ENCODE measurements at places on chromosomes 16 and 17. TPM values are rescaled to one million over a fixed set of nuclear protein-coding genes. Genes with fewer than 3 reads are reported as not detected.

Gene CCDC78
- polyA plus RNA-seq: 1.9 TPM

Gene NPIPB9
- 4.4 TPM for polyA plus RNA-seq

Gene CTCF
- polyA plus RNA-seq: 43.6 TPM

Gene AANAT
- 0.13 TPM for polyA plus RNA-seq

GRCh38 chr17:36602924-36603384, 1.6 kb downstream of the MRM1 start:
- DNase-seq: peak; percentile 49

DNA sequence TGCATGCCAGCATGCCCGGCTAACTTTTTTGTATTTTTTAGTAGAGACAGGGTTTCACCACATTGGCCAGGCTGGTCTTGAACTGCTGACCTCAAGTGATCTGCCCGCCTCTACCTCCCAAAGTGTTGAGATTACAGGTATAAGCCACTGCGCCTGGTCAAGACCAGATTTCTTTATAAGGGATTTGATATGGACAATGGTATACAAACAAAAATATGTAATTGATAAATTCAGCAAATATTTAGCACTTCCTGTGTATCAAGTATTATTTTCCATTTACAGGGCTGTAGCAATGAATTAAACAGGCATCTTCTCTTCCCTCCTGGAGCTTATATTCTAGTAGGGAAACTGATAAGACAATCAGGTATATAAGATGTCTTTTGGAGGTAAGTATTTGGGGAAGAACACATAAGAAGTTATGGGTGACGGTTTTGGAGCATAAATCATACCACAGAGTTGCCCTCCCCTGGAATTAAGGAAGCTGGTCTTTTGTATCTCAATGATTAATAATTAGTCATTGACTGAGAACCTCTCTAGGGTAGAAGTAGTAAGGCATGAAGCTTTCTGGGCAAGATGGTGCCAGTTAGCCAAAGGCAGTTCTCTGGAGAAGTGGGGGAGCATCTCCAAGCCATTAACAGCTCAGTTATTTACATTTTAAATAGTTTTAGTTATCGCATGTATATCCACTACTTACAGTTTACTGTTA, 35.8 kb downstream of the TANC2 start:
- DNase-seq: no peak

DNA sequence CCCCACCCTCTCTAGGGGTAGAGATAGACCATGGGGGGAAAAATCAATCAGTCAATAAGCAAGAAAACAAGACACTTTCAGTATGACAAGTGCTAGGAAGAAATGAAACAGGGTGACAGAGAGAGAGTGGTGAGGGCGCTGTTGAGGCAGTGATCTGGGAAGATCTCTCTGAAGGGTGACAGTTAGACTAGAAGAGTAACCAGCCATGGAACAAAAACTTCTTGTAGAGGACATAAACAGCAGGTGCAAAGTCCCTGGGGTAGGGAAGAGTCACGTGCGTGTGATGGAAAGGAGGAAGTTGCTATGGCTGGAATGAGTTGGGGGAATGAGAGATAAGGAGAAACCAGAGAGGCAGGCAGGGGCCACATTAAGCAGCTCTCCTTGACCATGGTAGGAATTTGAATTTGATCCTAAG, 16.8 kb upstream of the EMP2 start:
- DNase-seq: no peak

DNA sequence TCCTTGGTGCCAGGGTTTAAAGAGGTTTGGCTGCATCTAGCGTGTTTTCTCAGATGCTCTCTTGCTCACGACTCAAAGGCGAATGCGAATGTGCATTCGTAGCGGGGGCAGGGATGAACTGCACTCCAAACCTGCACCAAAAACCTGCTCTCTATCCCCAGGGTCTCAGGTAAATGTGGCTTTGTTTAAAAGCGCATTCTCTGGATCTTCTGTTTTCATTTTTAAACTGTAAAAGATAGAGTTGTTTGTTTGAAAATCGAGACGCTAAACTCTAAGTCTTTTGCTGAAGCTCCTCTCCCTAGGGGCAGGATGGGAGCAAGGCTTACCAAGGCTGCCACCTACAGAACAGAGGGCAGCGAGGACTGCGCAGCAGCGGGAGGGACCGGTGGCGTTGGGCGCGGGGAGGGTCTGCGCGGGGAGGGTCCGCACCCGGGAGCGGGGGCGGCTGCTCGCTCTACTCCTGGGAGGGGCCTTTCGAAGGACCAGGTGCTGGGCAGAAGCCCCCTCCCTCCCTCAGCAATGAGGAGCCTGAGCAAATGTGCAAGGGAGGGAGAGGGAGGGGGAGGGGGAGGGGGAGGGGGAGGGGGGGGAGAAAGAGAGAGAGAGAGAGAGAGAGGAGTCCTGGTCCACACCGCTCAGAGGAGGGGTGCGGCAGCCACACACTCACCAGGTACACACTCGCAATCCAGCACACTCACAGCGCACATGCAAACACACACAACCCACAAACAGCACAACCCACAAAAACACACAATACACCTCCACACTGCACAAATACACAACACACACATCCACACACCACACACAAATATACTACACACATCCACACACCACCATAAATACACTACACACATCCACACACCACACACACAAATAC, 142.8 kb downstream of the GRIN2A start:
- no peak for DNase-seq

DNA sequence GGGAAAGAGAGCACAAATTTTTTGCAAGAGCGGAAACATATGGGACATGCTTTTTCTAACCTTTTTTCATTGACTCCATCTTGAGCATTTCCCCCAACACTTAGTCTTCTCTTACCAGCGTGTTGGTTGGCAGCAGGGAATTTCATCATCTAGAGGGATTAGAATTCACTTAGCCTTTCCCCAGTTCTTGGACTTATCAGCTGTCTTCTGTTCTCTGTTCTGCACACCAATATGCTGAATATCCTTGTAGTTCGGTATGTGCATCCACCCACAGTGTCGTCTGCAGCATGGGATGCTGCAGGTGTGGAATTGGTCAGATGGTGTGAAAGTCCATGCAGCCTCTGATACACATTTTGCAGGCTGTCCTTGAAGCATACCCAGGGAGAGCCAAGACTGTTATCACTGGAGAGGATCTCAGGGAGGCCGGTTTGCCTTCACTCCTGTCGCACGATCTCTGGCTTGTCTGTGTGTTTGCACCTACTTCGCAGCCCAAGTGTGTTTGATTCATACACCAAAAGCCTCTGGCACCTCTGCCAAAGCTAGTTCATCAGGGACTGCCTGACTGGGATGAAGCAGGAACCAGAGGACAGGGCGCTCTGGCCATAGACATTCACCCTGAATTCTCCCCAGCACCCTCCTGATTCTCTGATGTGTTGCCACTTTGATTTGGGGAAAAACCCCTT, 93.3 kb downstream of the SOCS1 start:
- no peak for DNase-seq

DNA sequence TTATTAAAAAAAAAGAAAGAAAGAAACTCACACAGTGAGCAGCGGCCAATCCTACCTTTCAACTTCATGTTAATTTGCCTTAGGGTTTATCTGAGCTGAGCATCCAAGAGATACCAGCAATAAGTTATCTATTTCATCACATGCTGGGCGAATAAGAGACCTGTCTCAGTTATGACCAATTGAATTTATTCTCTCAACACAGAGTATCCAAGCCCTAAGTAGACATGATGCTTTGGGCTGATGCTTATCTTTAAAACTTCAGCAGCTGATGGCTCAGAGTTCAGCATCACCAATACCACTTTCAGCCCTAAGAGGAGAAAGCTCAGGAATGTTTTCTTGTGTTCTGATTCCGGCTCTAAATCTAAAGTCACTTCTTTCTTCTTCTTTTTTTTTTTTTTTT, 489.0 kb upstream of the ZFHX3 start:
- no peak for DNase-seq

DNA sequence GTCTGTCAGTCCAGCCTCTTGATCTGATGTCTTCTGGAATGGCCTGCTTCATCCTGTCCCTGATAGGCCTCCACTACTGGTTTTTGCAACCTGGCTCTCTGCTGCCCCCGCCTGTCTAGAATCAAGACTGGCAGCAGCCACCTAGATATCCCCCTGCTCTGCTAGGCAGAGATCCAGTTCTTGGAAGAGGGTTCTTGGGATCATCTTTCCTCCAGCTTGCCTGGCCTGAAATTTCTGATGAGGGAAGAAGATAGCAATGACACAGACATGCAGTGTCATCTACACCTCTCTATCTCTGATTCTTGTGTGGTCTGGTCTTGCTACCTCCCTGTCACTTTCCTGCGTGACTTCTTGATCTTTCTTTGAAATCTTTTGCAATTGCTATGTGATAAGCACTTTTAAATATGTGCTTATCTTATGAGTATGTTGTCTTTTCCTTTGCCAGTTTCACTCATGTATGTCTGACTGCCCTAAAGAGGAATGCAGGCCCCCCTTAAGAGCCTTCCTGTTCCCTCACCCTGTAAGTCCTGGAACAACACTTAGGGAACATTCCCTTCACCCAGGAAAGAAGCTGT, 20.3 kb upstream of the NFATC3 start:
- no peak for DNase-seq

- DNase-seq: peak; percentile 70
Observed at GRCh38 chr17:82876602-82877379, 37.0 kb upstream of the ZNF750 start.

DNA sequence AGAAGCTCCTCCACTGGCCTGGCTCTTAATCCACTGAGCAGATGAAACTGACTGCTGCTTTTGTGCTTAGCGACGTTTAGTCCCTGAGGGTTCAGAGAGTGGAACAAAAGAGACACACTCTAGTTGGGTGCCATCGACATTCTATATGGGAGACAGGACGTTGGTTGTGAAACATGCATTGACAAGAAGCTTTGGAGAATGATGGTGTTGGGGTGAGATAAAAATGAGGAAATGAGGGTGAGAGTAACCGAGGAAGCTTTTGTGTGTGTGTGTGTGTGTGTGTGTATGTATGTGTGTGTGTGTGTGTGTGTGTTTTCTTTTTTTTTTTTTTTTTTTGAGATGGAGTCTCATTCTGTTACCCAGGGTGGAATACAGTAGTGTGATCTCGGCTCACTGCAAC, 89.5 kb downstream of the ABCC1 start:
- no peak for DNase-seq

- no peak for DNase-seq
Observed at GRCh38 chr16:50615891-50616290, 65.2 kb downstream of the SNX20 start.

GRCh38 chr17:44220213-44221083, 973 bp upstream of the UBTF start:
- DNase-seq: no peak

GRCh38 chr16:20862162-20862960, 37.8 kb downstream of the DCUN1D3 start:
- no peak for DNase-seq

GRCh38 chr17:81911277-81911961, at the start of gene PCYT2:
Gene PCYT2 (minus strand): TSS chr17:81911399. CDS start chr17:81911355, 44 bp downstream.
- peak; percentile 91 for DNase-seq

- no peak for DNase-seq
Observed at GRCh38 chr16:27290562-27290961, 22.0 kb upstream of the NSMCE1 start.
